ENCODE measurements at places on chromosomes 1 and 21.

- no peak for DNase-seq
Observed at GRCh38 chr1:174166530-174167264, 7.4 kb downstream of the RABGAP1L start.

GRCh38 chr1:54200519-54200997 lies 591 bp downstream of the MRPL37 start:
- peak; percentile 11 for DNase-seq

GRCh38 chr21:22575165-22575584 lies 1577.0 kb downstream of the NCAM2 start:
- DNase-seq = no peak

DNA sequence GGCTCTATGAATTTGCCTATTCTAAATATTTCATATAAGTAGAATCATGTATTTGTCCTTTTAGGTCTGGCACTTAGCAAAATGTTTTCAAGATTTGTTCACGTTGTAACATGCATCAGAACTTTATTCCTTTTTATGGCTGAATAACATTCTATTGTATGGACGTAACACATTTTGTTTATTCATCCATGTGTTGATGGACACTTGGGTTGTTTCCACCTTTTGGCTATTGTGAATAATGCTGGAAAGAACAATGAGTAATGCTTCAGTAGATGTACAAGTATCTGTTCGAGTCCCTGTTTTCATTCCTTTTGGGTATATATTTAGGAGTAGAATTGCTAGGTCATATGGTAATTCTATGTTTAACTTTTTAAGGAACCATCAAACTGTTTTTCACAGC lies 24.7 kb downstream of the SLC35A3 start:
- peak; percentile 93 for DNase-seq

GRCh38 chr1:164983023-164983650 lies 373.4 kb downstream of the LMX1A start:
- DNase-seq = no peak

GRCh38 chr21:29208682-29209059 lies 78.2 kb downstream of the MAP3K7CL start:
- peak; percentile 27 for DNase-seq

DNA sequence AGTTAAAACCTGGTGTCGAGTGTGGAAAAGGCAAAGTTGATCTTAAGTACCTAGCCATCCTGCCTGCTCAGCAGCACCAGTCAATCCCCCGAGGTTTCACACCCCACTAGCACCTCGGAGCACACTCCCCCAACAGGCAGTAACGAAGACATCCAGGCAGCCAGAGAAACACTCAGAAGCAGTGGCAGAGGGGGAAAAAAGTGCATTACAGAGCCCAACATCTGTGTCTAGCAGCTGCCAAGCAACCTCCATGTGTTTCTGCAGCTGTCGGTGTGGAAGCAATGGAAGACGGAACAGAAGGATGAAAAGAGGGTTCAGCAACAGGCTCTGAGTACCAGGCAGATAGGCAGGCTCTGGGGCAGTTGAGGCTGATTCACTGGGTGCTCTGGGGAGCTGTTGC lies 73.4 kb upstream of the PROX1 start:
- DNase-seq = no peak

- no peak for DNase-seq
Observed at GRCh38 chr21:42676808-42677207, 23.4 kb downstream of the PDE9A start.

- no peak for DNase-seq
Observed at GRCh38 chr1:198788561-198789064, 149.8 kb downstream of the PTPRC start.

DNA sequence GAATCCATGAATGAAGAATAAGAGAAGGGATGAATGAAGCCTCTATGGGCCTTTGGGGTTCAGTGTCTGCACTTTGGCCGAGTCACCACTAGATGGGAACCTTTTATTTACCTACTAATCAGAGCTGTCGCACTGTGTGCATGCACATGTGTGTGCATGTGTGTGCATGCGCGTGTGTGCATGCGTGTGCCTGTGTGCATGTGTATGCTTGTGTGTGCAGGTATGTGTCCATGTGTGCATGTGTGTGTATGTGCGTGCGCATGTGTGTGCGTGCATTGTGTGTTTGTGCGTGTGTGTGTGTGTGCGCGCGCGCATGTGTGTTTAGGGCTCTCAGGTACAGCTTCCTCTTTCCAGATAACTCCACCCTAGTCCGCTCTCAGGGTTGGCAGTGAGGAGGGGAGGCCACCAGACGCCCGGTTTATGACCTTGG lies 20.4 kb upstream of the UBXN10 start:
- peak; percentile 28 for DNase-seq

DNA sequence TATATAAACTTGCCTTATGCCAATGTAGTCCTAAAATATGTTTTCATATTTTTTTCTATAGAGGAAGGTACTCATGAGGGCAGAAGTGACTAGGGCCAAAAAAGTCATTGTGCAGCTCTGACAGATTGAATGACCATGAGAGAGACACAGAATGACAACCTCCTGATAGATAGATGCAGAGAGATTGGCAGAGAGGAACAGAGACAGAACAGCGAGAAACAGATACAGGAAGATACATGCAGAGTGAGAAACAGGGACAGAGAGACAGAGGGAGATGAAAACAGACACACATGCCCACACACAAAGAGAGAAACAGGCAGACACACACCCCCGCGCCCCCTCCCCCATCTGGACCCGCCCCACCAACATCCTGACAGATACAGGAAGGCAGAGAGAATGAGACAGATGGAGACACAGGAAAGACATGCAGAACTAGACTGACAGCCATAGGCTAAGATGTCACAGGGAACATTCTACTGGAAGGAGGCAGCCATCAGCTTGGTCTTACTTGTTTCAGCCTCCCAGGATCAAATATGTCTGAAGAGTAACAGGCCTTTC lies 211.1 kb downstream of the ST6GALNAC3 start:
- DNase-seq = no peak

- DNase-seq = peak; percentile 40
Observed at GRCh38 chr1:64962441-64962840, 3.9 kb downstream of the JAK1 start.

DNA sequence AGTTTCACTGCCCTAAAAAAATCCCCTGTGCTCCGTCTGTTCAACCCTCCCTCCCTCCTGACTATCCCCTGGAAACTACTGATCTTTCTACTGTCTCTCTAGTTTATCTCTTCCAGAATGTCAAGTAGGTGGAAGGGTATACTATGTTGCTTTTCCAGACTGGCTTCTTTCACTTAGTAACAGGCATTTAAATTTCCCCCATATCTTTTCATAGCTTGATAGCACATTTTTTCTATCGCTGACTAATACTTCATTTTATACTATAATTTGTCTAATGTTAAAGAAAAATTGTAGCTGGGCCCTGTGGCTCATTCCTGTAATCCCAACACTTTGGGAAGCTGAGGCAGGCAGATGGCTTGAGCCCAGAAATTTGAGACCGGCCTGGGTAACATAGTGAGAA lies 142.8 kb downstream of the DSCAM start:
- no peak for DNase-seq

DNA sequence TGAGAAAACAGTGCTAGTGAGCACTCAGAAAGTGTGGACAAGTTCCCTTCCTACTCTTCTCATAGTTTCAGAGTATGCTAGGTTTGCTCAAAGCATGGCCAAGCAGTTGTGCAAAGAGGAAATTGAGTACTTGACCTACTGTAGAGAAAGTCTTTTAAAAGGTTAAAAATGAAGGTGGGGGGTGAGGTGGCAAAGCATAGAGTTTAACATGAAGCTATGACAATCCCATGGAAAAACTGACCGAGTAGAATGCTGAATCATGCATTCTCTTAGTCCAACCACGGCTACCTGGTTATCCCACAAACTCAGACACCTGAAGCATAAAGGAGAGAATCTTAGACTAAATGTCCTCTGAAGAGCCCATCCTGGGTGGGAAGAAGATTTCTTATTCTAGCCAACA lies 79.9 kb downstream of the PTPN14 start:
- DNase-seq = no peak

GRCh38 chr1:111063595-111063994 lies 76.3 kb downstream of the DRAM2 start:
- DNase-seq = no peak

DNA sequence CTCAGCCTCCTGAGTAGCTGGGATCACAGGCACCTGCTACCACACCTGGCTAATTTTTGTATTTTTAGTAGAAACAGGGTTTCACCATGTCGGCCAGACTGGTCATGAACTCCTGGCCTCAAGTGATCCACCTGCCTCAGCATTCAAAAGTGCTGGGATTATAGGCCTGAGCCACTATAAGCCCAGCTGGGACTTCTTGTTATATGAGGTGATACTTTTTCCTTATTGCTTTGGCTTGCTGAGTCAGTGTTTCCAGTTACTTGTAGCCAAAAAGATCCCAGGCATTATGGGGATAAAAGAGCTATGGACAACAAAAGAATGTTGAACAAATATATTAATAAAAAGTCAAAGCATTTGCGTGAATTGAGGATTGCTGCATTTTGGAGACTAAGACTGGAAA lies 69.9 kb upstream of the LPGAT1 start:
- no peak for DNase-seq

DNA sequence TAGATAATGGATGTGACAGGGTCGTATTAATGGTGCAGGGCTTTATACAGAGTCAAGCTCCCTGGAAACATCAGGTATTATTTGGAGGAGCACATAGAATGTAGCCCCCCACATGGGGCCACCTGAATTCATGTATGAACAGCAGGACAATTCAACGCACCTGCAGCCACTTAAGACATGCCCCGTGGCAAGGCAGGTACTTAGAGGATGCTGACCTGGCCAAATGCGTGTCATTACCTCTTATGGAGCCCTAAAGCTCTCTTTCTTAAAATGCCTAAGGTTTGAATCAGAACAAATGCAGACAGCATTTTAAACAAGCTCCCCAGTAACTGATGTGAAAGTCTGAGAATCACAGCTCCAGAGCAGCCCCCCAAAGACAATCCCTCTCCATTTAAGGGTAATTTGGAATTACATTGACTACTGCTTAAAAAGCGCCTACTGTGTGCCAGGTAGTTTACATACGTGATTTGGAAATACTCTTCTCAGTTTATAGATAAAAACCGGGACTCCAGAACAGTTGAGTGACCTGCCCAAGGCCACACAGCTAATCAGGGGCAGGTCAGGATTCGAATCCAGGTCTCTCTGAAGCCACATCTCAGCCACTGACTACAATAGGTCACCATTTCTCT lies 71.0 kb upstream of the KLHDC7A start:
- no peak for DNase-seq

DNA sequence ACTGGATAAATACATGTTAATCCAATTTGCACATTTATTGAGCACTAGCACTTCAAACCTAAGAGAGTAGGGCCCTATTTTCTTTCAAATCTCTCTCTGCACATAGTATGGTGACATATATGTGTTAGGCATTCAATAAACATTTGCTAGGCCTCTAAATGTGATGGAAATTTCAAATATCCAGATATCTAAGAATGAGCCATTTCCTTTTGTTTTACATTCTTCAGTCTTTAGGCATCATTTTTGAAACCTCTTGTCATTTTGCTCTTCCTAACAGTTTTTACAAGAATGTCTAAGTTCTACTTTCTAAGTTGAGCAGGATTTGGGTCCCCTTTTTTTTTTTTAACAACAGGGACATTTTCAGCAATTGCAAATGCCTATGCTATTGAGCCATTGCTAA lies 395.7 kb upstream of the ST6GALNAC5 start:
- no peak for DNase-seq

DNA sequence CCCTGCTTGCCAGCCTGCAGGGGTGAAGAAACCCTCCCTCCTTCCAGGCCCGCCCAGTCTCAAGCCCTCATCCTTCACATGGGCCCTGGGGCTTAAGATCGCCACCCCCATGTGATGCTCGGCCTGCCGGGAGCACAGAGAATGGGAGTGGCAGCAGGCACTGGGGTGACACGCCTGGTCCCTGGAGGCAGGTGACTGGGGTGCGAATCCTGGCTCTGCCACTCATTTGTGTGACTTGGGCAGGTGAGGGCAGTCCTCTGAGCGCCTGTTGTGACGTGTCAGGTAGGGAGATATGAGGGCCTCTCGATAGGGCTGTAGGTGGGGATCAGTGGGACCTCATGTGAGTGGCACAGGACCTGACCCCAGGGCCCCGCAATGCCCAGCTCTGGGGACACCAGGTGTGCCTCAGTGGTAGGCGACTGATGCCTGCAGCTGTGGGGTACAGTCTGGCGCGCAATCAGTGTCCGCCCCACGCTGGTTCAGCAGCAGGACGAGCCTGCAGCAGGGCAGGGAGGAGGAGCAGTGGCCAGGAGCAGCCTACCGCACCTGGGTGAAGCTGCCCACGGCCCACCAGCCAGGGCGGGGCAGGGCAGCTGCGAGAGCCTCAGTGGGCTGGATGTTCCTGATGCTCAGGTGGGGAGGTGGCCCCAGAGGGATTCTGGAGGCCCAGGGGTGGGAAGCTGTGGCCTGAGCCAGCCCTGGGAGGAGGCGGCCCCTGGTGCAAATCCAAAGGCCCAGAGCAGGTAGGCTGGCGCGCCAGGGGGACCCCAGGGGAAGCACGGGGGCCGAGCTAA lies 6.2 kb downstream of the SH2D5 start:
- DNase-seq = no peak

- DNase-seq = no peak
Observed at GRCh38 chr1:37056325-37056724, 22.0 kb upstream of the GRIK3 start.

- no peak for DNase-seq
Observed at GRCh38 chr1:59516881-59517280, 220.0 kb downstream of the FGGY start.

GRCh38 chr1:40892354-40892753 lies 30.2 kb upstream of the CITED4 start:
- no peak for DNase-seq

DNA sequence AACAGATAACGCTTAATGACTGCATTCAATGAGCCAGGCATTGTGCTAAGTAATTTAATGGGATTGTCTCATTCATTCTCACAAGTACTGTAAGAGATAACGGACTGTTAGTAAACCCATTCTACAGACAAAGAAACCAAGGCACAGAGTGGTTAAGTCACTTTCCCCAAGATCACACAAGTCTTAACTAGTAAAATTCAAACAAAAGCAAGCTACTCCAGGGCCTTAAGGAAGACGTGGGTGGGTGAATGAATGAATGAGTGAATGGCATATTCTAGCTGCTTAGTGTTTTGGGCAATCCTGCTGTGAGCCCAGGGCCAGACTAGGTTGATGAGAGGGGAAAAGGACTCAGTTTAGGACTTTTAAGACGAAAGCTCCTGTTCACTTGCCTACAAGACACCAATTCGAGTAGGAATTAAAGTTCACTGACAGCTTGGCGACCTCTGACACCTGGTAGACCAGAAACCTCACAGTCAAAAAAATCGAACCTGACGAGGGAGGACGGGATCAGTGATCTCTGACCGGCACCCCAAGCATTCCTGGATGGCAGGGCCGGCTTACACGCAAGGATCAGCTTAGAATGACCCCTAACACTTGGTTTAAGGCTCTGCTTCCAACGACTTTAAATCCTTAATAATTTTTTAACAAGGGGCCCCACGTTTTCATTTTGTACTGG lies 557 bp downstream of the EMC1 start:
- peak; percentile 24 for DNase-seq

GRCh38 chr1:18948048-18948912 lies 8.2 kb downstream of the IFFO2 start:
- peak; percentile 68 for DNase-seq
